ENCODE measurements at places on chromosomes 3 and 15.

DNA sequence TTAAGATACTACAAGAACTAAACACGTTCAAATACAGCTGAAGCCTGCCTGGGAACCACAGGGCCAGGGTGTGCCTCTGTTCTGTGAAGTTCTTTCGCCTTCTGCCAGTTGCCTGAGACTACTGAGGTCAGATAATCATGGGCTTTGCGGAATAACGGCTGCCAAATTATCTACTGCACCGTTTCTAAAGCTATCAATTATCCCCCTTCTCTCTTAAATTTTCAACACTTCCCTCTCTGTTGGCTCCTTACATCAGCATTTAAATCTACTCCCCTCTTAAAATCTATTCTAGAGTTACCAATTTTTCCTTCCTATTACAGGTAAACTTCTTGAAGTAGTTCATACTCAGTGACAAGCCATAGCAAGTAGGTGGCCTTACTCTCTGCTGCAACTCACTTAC is 6.2 kb upstream of the NEO1 start:
- DNase-seq: no peak

- no peak for DNase-seq
Measured at GRCh38 chr15:90664650-90665287, 52.4 kb upstream of the BLM start.

GRCh38 chr15:68369931-68370767 is 61.8 kb downstream of the ITGA11 start:
- no peak for DNase-seq

DNA sequence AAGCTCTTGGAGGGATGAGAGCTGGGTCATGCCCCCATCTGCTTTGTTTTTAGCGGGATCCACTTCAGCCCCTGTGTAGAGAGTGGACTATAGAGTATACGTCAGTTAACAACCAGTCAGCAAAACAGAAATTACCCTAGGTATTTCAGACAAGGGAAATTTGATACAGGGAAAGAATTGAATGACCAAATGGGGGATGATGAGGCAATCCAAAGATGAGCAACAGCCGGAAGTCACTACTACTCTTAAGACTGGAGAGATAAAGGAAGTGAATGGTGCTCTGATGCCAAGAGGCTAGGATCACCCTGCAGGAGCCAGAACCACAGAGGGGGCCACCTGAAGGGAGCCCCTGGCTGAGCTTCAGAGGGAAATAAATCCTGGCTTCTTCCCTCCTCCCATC is 1.7 kb upstream of the GPR62 start:
- DNase-seq: no peak

DNA sequence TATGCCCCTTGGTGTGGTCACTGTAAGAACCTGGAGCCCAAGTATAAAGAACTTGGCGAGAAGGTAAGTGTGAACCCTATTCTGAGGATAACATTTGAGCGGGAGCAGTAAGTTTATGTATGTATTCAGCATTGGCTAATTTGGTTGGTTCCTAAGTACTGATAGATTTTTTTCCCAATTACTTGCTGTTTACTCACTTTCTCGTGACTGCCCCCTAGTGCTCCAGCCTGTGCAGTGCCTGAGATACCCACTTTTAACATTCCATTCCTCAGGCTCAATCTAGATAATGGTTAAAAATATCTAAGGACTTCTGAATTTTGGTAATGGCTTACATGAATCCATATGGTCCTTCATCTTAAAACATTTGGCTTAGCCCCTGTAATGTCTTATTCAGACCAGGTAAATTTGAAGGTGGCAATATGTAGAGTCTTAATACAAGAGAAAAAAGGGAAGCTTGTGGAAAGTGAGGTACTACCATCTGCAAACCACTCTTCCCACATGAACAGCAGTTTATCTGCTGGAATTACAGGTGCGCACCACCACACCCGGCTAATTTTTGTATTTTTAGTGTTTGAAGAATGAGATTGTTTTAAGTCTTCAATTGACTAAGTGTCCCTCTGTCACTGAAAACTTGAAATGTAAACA is 7.1 kb downstream of the ELL3 start:
- DNase-seq: no peak

GRCh38 chr15:25770618-25771337 is 92.3 kb downstream of the ATP10A start:
- no peak for DNase-seq

DNA sequence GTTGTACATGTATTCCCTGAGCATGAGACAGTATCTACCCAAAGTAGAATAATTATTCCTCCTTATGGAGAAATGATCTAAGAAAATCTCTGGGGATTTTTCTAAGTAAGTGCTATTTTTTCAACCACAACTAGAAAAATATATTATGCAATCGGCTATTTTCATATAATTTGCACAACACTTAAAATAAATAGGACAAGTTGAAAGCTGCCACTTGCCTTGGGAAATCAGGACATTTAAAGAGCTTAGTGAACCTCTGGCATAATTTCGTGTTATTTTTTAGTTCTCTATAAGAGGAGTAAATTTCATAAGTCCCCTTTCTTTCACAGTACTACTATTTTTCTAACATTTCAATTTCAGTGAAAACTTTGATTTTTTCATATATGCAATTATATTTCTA is 672.1 kb downstream of the OTOL1 start:
- DNase-seq: no peak

DNA sequence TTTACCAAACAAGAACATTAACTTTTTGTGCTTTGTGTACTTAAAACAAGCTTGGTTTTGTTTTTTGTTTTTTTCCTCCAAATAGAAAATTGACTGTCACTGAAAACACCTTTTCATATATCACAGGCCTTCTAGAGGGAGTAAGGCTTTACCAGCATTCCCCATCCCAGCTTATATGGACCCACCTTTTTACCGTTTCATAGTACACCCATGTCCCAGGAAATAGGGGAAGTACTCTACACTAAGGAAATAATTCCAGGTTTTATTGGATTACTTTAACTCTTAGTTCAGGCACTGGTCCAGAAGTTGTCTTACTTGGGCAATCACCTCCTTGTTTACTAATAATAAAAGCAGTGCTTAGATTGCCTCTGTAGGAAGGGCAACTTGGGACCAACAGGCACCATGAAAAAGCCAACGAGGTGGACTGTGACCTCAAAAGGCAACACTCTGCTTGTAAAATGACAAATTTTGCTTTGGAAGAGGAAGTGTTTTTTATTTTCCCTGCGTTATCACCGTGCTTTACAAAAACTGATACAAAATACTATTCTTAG is 26.2 kb downstream of the HMG20A start:
- no peak for DNase-seq

DNA sequence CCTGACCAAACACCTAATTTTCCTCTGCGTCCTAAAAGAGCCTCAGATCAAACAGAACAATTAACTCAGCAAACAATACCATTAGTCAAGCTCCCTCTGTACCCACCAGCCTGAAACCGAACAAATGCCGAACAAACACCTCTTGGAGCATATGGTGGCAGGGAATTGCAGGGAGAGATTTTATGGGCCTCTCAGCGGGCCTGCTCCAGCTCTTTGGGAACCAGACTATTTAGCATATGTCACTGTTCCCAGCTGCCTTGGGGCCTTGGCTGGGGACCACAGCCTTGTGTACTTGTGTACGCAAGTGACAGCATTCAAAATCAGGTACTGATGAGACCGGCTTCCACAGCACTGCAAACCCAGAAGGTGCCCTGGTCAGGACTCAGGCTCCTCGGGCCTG is 388.8 kb upstream of the PPP2R3A start:
- no peak for DNase-seq

- DNase-seq: no peak
Measured at GRCh38 chr15:25832158-25832557, 31.0 kb downstream of the ATP10A start.

DNA sequence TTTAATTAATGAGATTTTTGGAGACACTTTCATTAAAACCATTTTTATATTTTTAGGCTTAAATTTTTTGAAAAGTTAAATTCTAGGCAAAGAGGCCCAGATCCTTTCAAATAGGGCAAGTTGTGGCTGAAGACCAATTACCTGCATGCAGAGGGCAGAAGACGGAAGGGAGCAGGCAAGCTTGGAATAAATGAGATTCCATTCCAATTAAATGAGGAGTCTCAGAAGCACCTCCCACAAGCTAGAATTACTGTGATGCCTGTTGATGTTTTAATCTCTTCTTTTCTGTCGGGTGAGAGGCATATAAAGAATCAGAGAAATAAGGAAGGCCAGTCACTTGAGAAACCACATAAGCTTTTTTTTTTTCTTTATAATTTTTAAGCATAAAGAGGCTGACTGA is 46.8 kb downstream of the KBTBD8 start:
- DNase-seq: no peak

GRCh38 chr3:73885862-73886261 is 261.1 kb upstream of the PDZRN3 start:
- DNase-seq: no peak

DNA sequence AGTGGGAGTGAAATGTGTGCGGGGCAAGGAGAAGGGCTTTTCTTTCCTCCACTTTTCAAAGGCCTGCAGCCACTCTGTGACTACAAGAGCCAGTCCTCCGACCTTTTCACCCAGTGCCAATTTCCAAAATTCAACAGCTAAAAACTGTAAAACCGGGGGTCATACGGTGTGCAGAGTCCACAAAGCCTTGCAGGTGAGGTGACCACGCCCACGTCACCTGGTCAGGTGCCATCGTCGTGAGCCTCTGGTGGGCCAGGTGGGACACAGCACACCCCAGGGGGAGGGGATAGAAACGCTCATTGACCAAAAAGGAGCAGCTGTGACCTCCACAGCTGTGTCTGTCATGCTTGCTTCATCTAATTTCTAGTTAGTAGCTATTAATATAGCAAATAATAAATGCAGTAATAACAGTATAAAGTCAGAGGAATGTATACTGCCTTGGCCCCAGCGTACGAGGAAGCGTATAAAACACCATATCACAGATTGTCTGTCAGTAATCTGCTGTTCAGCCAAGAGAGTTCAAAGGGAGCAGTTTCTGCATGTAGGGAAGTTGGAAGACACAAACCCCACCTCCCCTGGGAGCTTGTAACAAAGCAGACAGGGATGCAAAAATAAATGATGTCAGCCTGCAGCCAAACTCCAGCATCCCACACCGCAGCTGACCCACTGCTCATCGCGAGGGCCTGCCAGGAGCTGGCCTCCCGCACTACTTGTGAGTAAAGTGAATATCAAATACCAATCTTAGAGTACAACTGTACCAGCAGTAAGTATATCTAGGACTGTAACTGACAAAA is 86.7 kb downstream of the VGLL4 start:
- no peak for DNase-seq

Measured in stimulated activated CD4-positive, alpha-beta T cell treated with anti-CD3 and anti-CD28 coated beads, Interleukin-1b, Interleukin-23, amount 100 ng/mL, for 1 hour (primary cell).